ENCODE measurements at places on chromosomes 3 and 15. TPM values are rescaled to one million over a fixed set of nuclear protein-coding genes. Genes with fewer than 3 reads are reported as not detected.

GRCh38 chr15:55992769-55993110 is 672 bp downstream of the NEDD4 start:
- no peak for DNase-seq

DNA sequence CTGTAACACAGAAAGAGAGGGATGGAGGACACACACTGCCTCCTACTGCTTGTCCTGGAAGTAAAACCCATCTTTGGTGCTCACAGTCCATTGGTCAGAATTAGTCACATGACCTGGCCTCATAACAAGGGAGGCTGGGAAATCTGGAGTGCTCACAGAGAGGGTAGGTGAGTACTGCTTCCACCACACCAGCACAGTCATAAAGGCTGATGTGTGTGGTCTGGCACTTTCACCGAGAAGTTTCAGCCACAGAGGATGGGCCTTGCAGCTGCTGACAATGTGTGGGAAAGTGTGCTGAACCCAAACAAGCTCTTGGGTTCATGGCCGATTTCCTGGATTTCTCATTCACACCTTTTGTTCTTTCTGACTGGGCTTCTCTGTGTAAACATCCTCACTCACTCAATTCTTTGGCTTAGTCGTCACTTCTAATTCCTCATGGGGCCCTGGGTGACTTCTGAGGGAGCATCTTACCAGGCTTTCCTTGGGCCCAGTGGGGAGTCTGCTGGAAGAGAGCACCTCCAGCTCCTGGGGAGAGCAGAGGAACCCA is 100.7 kb downstream of the ASB7 start:
- no peak for DNase-seq

DNA sequence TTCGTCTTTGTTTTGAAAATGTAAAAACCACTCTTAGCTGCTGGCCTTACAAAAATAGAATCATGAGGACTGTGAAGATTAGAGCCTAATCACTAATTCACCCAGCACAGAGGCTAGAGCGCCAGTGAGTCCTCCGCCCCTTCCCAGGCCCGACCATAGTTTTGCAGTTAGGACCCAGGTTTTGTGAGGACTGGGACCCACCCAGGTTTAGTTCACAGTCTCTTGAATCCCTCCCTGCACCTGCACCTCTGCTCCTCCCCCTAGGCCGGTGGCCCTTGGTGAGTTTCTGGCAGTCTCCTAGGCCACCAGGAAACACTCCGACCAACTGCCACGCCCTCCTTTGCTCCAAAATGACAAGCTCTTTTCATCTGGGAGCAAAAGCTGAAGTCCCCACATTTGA is 136.0 kb upstream of the CCDC54 start:
- no peak for DNase-seq

The ANKRD63 gene
- total RNA-seq = not detected

GRCh38 chr3:59267021-59267420 is 217.2 kb upstream of the CFAP20DC start:
- no peak for DNase-seq

DNA sequence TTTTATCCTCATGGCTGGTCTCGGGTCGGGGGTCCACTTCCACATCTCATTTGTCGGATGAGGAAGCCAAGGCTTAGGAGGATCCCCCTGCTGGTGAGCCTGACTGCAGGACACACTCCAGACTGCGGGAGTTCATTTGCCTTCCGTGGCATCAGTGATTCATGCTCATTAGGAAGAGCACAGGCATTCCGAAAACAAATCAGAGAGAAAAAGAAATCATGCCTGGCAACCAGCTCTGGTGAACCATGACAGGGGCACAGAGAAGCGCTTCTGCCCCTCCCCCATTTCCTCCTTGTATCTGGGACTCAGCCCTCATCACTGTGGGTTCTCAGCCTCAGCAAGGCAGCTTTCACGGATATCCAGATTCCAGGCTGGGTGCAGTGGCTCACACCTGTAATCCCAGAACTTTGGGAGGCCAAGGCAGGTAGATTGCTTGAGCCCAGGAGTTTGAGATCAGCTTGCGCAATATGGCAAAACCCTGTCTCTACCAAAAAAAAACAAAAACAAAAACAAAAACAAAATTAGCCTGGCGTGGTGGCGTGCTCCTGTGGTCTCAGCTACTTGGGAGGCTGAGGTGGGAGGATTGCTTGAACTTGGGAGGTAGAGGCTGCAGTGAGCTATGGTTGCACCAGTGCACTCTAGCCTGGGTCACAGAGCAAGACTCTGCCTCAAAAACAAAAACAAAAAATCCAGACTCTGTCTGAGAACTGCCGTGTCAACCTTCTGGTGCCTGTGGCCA is 28.4 kb downstream of the IRAK2 start:
- DNase-seq = no peak
